K562 (cell line): ENCODE measurements at places on chromosomes 2 and 18. TPM values are rescaled to one million over a fixed set of nuclear protein-coding genes. Genes with fewer than 3 reads are reported as not detected.

RIT2 gene
- not detected in 2 replicates for total RNA-seq

GCG gene
- 0.29 TPM in 1 of 2 replicates, not detected in the other for total RNA-seq

ZBTB7C gene
- total RNA-seq, result not detected in 2 replicates

NOSTRIN gene
- 50.9 and 56.3 TPM in 2 replicates for total RNA-seq

ABCB11 gene
- total RNA-seq, result 0.18 and 0.25 TPM in 2 replicates

DNA sequence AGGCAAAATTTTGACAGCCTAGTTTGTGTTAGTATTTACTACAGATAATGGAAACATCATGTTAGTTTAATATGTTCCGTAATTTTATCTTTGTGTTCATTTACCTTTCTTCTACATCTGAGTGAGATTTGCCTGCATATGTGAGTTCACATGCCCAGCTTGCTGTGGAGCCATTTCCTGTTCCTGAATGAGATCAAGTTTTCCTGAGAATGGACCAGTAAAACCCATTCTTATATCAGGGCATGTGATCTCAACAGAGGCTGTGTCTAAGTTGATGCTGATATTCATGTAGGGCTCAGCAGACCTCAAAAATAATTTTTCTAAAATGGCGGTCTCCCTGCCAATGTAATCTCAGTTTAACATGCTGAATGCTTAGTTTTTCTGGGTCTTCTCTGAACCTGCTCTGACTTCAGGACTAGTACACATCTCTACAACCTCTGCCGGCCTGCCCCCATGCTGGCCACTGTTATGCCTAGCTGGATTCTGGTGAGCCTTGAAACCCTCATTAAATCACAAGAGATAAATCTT is 1.0 kb downstream of the IL1A start:
- DNase-seq, result no peak
- no peak overlapping the region for H3K27ac ChIP-seq
- no peaks in the 10 kb centered on the region for H3K36me3 ChIP-seq

DNA sequence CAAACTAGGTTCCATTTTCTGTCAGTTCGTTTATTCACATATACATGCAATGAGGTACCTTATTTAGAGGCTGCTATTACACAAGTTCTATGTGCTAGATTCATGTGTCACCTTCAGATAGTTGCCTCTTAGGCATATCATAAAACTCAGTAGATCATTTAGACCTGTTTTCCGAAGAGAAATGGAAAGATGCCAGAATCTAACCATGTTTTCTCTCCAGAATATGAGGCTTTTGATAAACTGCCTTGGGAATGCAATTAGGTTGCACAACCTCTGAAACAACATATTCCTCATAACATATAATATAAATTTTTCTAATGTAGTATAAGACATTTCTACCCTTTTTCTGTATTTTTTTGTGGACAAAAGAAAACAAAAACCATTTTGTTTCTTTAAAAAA is 108.1 kb downstream of the PRPF40A start:
- H3K4me3 ChIP-seq, result no peak overlapping the region
- H3K36me3 ChIP-seq, result no peaks in the 10 kb centered on the region

DNA sequence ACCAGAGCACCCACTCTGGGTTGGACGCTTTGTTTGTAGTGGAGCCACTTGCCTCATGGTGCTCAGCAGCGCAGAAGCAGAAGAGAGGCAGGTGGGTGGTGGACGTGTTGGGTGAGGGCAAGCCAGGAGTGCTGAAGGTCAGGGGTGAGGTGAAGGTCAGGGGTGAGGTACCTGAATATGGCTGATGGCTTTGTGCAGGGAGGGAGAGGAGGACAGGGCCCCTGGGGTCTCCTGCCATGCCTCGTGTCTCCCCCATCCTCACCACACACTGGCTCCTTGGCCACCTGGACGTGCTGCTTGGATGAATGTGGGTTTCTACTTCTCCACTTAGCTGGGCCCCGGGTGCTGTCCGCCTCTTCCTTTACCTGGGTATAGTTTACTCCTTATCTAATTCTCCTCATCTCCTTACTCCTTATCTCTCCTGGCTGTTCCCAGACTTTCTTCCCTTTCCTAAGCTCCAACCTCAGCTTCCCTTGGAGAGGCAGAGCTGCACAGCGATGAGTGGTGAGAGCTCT is 68.1 kb downstream of the DYSF start:
- DNase-seq, result no peak
- H3K27me3 ChIP-seq, result peaks cover 47% of the 10 kb centered on the region
- H3K4me1 ChIP-seq, result no peaks in the 10 kb centered on the region
- H3K27ac ChIP-seq, result no peak overlapping the region

DNA sequence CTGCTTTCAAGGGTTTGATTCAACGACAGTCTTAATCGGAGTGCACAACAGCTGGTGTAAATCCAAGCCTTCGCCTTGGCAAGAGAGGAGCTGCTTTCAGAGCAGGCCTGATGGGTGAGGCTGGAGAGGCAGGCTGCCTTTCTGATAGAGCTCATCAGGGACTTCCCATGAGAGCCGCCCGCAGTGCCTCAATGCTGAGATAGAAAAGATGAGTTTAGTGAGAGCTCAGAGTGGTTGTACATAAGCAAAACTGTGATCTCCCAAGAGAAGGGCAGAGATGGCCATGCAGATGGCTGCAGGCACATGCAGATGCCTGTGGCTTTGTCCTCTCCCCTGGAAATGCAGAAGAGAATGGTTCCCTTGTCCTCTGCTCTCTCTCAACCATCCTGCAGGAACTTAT is 122.1 kb downstream of the ARL4C start:
- no peak overlapping the region for H3K4me3 ChIP-seq
- no peak overlapping the region for H3K27ac ChIP-seq
- H3K36me3 ChIP-seq, result no peaks in the 10 kb centered on the region
- DNase-seq, result no peak
- no peaks in the 10 kb centered on the region for H3K27me3 ChIP-seq
- H3K4me1 ChIP-seq, result no peaks in the 10 kb centered on the region

- no peak overlapping the region for H3K27ac ChIP-seq
- no peak overlapping the region for H3K4me3 ChIP-seq
- H3K27me3 ChIP-seq, result no peaks in the 10 kb centered on the region
Measured at GRCh38 chr2:163375472-163375871, 360.3 kb downstream of the FIGN start.

- H3K27ac ChIP-seq, result no peak overlapping the region
- no peaks in the 10 kb centered on the region for H3K4me1 ChIP-seq
- H3K36me3 ChIP-seq, result no peaks in the 10 kb centered on the region
- no peak overlapping the region for H3K4me3 ChIP-seq
Measured at GRCh38 chr18:63150942-63151421, 168.6 kb downstream of the BCL2 start.

DNA sequence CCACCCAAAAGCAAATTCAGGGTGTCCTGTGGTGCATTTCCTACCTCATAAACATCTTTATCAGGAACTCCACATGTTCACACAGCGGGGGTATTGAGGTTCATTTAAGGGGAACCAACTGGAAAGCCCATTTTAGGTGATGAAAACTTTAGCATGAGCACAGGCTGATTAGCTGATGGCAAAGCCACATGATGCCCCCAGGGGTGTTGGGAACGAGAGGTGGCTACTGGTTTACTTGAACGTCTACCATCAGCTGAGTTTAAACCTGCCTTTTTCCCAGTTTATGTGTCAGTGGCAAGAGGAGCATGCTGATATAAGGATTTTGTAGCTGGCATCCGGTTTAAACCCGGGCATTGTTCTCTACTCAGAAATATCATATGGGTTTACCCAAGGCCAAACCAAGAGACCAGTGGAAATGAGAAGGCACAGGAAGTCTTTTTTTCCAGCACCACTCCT is 54.5 kb upstream of the UPP2 start:
- DNase-seq, result peak; percentile 25
- H3K36me3 ChIP-seq, result no peaks in the 10 kb centered on the region
- no peak overlapping the region; the same call in 2 of the 3 replicates for H3K27ac ChIP-seq
- no peak overlapping the region for H3K4me3 ChIP-seq
- H3K27me3 ChIP-seq, result no peaks in the 10 kb centered on the region

- DNase-seq, result no peak
- no peaks in the 10 kb centered on the region for H3K36me3 ChIP-seq
- H3K4me3 ChIP-seq, result no peak overlapping the region
- H3K27me3 ChIP-seq, result no peaks in the 10 kb centered on the region
Measured at GRCh38 chr2:21381421-21381820, 257.7 kb downstream of the TDRD15 start.

DNA sequence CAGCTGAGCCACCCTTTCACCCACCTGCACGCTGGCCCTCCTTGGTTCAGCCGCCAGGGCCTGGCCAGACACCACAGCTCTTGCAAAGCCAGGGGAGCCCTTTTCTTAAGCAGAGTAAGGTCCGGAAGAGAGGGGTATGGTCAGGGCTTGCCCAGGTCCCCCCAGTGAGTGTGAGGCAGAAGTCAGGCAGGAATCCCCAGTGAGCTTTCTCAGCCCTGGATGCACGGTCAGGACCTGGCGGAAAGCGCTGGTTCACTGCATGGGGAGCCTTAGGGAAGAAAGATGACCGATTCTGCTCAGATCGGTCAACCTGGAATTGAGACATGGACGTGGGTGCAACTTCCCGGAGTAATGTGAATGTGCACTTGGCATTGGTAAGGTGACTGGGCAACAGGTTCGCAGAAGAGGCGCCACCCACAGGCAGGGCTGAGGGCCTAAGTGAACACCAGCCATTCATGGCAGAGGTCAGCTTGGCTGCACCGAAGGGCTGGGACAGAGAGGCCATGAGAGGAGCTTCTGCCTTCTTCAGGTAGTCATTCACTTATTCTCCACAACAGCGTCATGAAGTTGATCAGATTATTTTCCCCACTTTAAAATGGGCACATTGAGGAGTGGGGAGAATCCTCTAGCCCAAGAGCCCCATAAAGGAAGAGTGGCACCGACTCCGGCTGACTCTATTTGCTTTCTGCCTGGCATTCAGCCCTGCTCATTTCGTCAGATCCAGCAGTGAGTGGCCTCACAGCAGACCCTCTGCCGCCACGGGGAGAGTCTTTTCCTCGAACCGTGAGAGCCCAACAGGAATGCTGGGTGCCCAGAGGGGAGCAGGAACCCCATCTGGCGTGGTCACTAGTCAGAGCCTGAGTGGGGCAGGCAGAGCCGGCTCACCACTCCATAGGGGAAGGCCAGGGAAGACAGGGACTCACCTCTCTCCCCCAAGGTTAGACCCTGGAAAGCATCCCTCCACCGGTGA is 35.8 kb downstream of the SCTR start:
- peaks cover 75% of the 10 kb centered on the region for H3K27me3 ChIP-seq
- no peak overlapping the region for H3K27ac ChIP-seq
- no peaks in the 10 kb centered on the region for H3K36me3 ChIP-seq
- no peak overlapping the region for H3K4me3 ChIP-seq
- no peaks in the 10 kb centered on the region; the same call in 1 of the 2 replicates for H3K4me1 ChIP-seq

DNA sequence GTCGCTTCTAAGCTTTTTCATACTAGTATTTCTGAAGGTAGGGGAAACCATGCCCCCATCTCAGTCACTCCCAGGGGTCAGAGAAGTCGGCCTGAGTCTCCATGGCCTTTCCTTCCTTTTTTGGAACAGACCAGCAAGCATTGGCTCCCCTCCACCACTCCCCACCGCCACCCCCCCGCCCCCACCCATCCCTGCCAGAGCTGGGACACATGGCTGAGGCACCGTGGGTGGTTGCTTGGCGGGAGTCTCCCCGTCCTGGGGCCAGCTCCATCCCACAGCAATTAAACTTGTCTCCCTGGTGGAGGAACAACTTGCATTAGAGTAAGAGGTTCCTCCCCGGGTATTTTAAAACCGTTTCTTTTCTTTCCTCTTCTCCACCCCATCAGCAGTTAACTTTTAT is 100.8 kb upstream of the TFPI start:
- no peak overlapping the region; the same call in 2 of the 3 replicates for H3K27ac ChIP-seq
- H3K4me1 ChIP-seq, result no peaks in the 10 kb centered on the region
- DNase-seq, result no peak
- no peaks in the 10 kb centered on the region for H3K27me3 ChIP-seq
- peak overlapping the region; percentile 12; the same call in 1 of the 2 replicates for H3K4me3 ChIP-seq
- H3K36me3 ChIP-seq, result no peaks in the 10 kb centered on the region

DNA sequence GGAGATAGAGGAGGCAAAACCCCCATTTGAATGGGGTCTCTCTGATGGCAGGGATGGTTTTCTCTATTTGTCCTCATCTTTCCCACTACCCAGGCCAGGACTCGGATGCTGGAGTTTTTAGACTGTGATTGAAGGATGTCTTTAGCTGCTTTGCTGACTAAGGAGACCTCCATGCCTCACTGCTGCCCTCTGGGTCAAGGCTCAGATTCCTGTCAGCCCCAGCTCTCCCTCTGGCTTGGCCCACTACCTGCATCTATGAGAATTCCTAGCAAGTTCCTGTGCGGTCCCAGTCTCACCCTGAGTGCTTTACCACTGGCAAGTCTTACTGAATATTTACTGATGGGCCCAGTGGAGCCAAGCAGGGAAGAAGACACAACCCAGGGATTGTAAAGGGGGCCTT is 184.0 kb downstream of the CELF4 start:
- no peaks in the 10 kb centered on the region; the same call in 1 of the 2 replicates for H3K27me3 ChIP-seq
- no peaks in the 10 kb centered on the region for H3K4me1 ChIP-seq
- no peak overlapping the region for H3K4me3 ChIP-seq

GRCh38 chr2:144137272-144137671 is 382.6 kb downstream of the ZEB2 start:
- H3K36me3 ChIP-seq, result no peaks in the 10 kb centered on the region
- no peak overlapping the region for H3K4me3 ChIP-seq
- no peak for DNase-seq
- H3K4me1 ChIP-seq, result peaks cover 8% of the 10 kb centered on the region; the same call in 2 of the 3 replicates
- no peak overlapping the region for H3K27ac ChIP-seq

- no peaks in the 10 kb centered on the region for H3K4me1 ChIP-seq
- no peak overlapping the region for H3K4me3 ChIP-seq
- no peaks in the 10 kb centered on the region for H3K36me3 ChIP-seq
- H3K27ac ChIP-seq, result no peak overlapping the region
- no peaks in the 10 kb centered on the region for H3K27me3 ChIP-seq
Measured at GRCh38 chr2:16189836-16190160, 249.4 kb downstream of the MYCN start.

GRCh38 chr2:234821946-234822475 is 129.8 kb upstream of the SH3BP4 start:
- no peaks in the 10 kb centered on the region for H3K4me1 ChIP-seq
- H3K27ac ChIP-seq, result no peak overlapping the region
- no peak overlapping the region for H3K4me3 ChIP-seq
- DNase-seq, result no peak
- H3K36me3 ChIP-seq, result no peaks in the 10 kb centered on the region
- H3K27me3 ChIP-seq, result no peaks in the 10 kb centered on the region

DNA sequence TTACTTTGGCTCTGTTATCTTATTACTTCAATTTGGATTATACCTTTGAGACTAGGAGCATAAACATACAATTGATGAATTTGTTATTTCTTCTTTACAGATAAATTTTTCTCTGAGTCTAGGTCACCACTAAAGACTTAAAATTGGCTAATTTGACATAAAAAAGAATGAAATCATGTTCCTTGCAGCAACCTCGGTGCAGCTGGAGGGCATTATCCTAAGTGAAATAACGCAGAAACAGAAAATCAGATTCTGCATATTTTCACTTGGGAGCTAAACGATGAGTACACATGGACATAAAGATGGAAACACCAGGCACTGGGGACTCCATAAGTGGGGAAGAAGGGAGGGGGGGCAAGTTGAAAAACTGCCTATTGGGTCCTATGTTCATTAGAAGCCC is 172.8 kb upstream of the SESTD1 start:
- H3K27ac ChIP-seq, result no peak overlapping the region
- DNase-seq, result no peak
- no peaks in the 10 kb centered on the region for H3K4me1 ChIP-seq
- no peak overlapping the region for H3K4me3 ChIP-seq
- no peaks in the 10 kb centered on the region for H3K36me3 ChIP-seq
- H3K27me3 ChIP-seq, result no peaks in the 10 kb centered on the region
